ENCODE measurements at places on chromosomes 2 and 18.

DNA sequence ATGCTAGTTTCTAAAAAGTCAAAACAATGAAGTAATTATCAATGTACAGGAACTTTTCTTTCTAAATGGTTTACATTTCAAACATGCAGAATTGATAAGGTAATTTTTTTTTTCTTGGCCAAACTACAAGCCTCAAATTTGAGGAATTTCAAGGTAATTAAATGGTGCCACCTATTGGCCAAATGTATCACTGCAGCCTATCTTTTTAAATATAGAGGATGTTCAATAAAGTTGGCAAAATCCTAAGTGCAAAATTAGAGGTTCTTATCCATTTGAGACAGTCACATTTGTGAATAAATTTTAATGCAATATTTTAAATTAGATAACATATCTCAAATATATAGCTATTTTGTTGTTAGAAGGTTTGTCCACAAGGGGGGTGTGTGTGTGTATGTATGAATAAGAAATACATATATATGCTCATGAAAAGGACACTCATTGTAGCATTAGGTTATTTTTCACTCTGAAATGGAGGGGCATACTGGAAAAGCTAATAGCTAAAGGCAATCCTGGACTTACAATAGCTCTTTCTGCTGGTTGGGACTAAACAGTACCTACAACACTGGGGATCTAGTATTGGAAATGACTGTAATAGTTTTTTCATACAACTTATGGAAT is 26.2 kb downstream of the MMADHC start:
- DNase-seq = peak; percentile 47

- DNase-seq = no peak
Measured at GRCh38 chr2:187939180-187939579, 352.5 kb upstream of the GULP1 start.

- DNase-seq = no peak
Measured at GRCh38 chr2:117979911-117980701, 33.8 kb downstream of the CCDC93 start.

GRCh38 chr2:231013820-231014219 is 17.9 kb downstream of the SPATA3 start:
- no peak for DNase-seq

- peak; percentile 53 for DNase-seq
Measured at GRCh38 chr2:143903172-143903856, 616.6 kb downstream of the ZEB2 start.

DNA sequence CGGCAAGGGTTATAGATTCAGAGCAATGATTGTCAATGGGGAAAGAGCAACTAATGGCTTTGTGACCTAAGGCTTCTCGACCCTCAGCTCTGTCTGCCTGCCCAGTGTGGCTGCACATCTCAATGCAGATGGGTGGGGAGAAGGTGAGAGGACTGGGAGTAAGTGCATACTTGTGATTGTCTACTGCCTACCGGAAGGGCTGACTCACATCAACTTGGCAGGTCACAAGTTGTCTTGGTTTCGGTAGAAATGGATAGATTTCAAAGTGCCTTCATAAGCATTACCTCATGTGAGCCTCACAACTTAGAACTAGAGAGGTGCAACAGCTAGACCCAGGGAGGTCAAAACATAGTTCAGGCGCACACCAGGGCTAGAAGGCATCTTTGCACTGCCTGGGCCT is 29.4 kb downstream of the STAT1 start:
- DNase-seq = peak; percentile 49

- no peak for DNase-seq
Measured at GRCh38 chr18:31487246-31488015, 10.5 kb upstream of the DSG2 start.

- DNase-seq = no peak
Measured at GRCh38 chr2:145827235-145827634, 1307.3 kb upstream of the ZEB2 start.

GRCh38 chr2:171225989-171226388 is 65.3 kb upstream of the TLK1 start:
- no peak for DNase-seq

DNA sequence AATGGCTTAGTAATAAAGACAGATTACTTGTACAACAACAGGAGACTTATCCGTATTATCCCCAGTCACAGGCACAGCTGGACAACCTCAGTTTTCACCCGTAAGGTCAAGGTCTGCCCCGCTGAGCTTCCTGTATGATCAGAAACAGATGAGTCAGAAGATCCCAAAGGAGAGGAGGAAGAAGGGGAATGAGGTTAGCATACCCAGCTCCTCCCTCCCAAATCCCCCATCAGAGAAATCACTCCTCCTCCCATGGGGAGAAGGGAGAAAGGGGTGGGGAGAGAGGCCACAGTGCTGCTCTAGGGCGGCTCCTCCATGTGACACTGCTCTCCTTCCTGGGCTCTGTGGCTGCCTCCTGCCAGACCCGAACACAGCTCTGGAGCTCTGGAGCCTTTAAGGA is 53.8 kb upstream of the SPTBN1 start:
- no peak for DNase-seq

DNA sequence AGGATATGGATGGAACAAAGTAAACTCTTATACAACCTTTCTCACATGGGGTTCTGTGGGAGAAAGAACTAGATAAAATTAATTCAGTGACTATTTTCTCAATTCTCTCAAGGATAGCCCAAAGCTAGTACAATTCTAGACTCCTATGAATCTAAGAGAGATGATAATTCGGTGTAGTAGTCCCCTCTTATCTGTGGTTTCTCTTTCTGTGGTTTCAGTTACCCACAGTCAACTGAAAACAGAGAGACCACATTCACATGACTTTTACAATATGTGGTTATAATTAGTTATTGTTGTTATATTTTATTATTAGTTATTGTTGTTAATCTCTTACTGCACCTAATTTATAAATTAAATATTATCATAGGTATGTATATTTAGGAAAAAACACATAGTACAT is 53.5 kb upstream of the C2orf15 start:
- no peak for DNase-seq

- DNase-seq = no peak
Measured at GRCh38 chr2:237068005-237068576, 17.6 kb upstream of the COPS8 start.

DNA sequence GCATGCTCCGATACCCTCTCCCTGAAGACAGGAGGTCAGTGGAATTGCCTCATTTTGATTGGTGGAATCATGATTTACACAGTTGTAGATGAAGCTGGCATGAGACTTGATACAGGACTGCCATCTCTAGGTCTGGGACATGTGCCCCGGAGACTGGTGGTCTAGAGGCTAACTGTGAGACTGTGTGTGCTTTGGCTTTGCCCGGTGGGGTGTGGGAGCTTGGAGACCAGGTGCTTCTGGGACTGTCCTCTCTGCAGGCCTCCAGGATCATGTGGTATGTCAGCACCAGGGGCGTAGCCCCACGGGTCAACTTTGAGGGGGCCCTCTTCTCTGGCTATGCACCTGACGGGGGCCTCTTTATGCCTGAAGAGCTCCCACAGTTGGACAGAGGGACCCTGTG is 2.7 kb downstream of the THNSL2 start:
- no peak for DNase-seq

DNA sequence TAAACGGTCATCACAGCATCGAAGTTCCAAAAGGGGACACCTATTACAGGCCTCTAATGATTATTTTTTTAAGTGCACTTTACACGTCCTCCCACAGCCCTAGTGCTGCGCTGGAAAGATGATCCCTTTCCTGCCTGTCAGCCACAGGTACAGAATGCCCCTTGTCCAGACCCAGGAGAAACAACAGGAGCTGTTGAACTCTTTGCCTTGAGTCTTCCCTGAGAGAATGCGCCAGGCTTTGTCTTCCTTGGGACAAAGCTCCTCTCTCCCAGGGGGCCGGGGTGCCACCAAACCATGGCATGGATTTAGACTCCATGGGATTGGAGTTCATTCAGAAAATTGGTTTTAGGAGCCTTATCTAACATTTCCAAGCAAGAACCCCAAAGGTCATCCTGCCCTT is 319.0 kb upstream of the SOX11 start:
- no peak for DNase-seq

GRCh38 chr2:29834036-29834540 is 87.3 kb downstream of the ALK start:
- DNase-seq = no peak

DNA sequence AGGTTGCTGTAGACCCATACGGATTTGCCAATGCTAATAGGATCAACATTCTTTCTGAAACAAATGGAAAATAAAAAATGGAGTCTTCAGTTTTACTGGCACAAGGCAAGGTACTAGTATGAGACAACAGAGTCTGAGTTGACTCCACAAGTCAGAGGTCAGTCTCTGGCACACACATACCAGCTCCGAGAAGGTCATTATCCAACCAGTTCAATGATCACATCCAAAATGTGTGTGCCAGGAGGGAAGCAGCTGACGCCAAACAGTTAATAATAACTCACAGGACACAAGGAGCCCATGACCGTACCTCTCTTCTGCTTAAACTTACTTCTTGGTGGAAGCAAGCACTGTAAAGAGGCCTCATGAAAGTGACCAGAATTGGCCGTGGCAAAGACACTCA is 528.6 kb downstream of the ZNF516 start:
- no peak for DNase-seq

- no peak for DNase-seq
Measured at GRCh38 chr2:217801711-217802110, 201.1 kb downstream of the TNS1 start.

DNA sequence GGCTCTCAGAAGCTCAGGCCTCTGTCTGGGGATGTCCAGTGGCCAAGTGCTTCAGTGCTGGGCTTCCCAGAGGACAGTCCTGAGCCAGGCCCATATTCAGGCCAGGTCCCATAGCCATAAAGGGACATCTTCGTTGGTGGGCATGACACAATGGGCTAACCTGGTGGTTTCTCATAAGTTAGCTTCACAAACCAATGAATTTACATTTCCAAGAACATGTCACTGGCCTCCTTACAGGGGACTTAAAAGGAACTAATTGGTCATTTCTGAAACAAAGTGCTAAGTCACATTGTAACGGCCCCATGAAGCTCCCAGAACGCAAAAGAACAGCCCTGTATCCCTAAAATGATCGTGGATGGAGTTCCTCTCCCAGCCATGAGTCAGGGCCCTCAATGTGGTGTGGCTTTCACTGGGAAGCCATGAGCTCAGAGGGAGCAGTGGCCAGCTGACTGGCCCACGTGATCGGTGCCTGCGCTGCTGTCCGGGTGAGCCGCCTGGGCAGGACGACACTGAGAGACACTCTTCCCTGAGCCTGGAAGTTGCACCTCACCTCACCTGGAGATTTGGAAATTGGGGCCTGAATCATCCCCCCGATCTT is 163.7 kb upstream of the APCDD1 start:
- DNase-seq = no peak

DNA sequence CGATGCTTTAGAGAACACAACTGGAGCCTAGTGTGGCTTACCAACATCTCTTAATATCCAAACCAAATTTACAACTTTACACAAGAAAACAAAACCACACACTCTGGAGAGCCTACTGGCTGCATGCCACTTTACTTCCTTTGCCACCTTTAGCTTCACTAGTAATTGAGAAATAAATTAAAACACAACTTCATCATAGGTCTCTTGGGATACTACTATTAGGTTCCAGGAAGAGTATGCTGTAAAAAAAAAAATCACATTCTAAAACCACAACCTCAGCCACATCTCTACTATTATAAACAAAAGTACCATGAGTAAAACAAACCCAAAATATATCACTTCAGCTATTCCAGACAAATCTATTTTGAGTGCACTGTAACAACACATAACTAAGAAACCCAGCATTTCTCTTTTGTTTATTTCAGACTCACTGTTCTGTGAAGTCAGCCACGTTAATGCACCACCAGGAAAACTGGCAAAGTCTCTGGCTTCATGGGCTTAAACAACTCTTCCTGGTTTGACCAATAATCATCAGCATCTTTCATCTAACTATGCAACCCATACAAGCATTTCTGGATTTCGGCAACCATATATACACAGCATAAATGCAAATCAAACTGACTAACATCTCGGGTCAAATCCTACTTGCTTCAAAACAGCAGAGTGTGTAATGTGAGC is 59.1 kb downstream of the REV1 start:
- no peak for DNase-seq

DNA sequence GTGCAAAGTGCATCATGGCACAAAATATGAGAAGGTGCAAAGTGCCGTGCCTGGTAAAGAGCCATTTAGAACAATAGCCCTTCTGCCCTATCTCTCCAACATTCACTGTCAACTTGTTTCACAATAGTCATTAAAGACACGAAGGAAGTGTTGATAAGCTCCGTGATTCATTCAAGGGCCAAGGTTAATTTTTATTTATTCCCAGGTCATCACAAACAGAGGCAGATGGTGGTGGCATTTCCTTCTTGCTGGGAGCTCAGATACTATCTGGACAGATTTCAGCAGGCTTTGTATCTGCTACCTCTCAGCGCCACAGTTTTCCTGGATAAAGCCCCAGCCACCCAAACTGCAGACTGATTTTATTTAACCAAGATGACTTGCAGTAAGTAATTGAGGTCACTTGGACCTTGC is 309.3 kb downstream of the ZNF521 start:
- DNase-seq = no peak

DNA sequence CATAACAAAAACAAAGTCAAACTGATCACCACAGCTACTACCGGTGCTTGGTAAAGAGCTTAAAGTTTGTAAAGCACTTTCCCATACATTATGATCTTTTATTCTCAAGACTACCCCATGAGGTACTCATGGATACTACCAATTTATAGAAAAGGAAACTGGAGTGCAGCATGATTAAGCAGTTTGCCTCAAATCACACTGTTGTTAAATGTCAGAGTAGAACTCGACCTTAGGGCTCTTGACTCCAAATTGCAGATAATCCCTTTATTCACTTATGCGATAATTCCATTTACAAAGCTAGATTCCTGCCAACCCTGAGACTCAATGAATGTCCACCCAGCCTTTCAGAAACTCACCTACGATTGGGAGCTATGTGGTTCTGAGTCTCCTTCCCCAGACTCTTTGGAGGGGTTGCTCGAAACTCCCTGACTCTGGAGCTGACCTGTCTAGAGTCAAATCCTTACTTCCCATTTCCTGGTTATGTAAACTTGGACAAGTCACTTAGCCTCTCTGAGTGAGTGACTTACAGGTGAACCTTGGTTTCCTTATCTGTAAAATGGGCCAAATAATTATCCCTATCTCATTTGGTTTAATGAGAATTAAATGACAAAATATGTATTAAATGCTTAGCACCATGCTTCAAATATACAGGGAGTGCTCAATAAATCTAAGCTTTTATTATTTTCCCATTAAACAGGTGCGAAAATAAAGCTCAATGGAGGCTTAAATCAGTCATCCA is 47.4 kb downstream of the PSD4 start:
- no peak for DNase-seq

DNA sequence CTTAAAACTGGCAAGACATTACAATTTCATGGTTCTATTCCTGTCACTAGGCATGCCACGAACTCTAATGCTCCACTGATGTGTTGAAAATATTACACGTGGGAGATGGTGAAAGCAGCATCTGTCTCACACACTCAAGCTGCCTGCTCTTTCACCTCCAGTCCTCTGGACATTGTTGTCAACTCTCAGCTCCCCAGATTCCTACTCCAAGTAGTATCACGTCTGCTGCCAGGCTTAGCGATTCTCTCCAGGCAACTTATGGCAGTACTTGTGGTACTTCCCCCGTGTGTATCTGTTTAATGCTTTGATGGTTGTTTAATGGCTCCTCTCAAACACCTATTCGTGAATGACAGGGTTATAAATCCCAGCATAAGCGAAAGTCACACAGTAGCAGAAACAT is 103.8 kb downstream of the TMEFF2 start:
- DNase-seq = no peak

- no peak for DNase-seq
Measured at GRCh38 chr2:49210191-49210590, 55.9 kb upstream of the FSHR start.
